ENCODE measurements at places on chromosomes 3 and 15.

DNA sequence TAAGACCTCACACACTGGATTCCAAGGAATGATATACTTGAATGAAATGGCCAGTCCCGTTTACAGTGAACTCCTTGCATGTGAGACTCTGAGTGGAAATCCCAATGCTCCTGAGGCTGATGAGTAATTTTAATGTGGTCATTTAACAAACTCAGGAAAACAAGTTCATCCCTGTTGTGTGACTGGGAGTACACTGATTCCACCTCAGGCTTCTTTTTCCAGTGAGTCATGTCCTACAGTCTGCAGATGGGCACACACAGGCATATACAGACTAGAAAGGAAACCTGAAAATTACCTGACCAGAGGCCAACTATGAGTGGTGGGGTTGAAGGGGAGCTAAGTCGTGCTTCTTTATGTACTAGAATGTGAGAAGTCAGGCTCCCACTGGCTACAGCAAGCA, 5.8 kb downstream of the SQOR start:
- peak; percentile 88 for DNase-seq

DNA sequence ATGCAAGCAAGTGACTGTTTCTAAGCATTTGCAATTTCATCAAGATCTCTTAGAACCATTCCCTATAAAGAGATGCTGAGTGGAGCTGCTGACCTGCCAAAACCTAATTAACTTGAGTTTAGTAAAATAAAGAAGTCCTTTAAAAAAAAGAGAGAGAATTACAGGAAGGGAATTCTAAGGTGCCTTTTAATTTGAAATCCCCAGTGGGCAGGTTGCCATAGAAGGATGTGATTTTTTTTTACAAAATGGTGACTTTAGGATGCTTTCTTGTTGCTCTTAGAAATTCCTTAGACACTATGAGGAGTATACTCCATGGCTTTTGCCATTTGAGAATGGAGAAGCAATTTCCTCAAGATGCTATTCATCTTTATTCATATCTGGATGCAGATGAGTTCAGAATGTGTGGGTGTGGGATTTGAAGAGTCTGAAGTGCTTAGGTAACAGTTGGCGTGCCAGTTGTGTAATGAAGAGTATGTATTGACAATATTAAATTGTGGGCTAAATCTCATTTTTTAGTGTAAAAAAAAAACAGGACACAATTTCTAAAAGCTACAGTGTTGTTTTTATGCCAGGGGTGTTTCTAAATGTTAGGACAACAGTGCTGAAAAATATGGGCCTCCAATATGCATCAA, 13.6 kb downstream of the LRRC3B start:
- no peak for DNase-seq

GRCh38 chr3:159857840-159858239, 130.8 kb upstream of the IL12A start:
- DNase-seq = no peak

DNA sequence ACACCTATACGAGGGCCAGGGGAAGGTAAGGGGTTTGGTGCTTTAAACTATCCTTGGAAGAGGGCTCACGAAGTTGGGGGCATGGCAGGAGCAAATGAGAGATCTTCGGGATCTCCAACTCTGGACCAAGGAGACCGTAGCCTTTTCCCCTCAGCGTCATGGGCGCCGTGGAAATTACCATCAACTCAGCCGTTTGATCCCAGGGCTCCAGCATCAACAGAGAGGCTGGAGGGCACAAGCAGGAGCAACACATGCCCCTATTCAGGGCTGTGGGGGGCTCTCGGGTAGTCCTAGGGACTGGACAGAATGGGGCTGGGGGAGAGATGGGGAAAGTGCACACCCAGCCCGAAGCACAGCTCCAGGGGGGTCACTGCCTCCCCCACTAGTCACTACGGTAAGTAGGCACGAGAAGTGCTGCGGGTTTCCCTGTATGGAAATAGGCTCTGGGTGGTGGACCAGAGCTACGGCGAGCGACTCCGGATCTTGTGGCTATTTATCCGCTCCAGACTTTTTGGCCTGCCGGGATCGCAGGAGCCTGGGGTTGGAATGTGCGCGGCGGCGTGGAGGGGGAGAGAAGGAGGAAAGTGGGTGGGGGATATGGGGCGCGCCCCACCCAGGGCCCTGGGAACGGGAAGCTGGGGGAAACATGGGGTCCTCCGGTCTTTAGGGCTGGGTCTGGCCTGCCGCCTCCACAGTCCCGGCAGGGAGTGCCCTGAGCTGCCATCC, 539 bp upstream of the LAMB2 start:
- peak; percentile 90 for DNase-seq

GRCh38 chr3:76624164-76624563, 415.7 kb upstream of the ROBO2 start:
- no peak for DNase-seq

GRCh38 chr15:78850941-78851755, 21.5 kb upstream of the MORF4L1 start:
- no peak for DNase-seq

DNA sequence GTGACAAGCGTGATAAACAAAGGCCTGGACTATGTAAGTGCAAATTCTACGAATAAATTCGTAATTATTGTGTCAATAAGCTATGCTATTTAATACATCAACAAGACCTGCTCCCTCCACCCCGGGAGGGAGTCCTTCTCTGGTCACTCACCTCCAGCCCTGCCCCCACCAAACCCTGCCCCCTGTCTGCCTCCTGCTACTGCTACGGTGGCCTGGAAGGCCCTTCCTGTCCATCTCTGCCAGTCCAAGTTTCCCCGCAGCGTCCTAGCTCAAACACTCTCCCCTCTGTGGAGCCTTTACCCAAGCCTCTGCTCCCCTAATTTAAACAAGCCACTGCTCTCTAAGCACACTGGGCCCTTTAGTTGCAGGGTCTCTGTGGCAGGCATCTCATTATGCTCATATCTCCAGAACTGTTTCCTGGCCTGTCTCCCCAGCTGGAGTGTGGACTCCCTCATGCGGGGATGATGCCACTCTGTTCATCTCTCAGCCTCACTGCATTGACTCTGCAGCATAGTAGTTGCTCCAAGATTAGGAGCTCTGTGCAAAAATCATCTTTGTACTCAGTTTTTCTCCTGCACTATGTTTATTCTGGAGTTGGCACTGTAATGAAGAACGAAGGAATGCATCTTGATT, 241.2 kb downstream of the NTRK3 start:
- DNase-seq = no peak

DNA sequence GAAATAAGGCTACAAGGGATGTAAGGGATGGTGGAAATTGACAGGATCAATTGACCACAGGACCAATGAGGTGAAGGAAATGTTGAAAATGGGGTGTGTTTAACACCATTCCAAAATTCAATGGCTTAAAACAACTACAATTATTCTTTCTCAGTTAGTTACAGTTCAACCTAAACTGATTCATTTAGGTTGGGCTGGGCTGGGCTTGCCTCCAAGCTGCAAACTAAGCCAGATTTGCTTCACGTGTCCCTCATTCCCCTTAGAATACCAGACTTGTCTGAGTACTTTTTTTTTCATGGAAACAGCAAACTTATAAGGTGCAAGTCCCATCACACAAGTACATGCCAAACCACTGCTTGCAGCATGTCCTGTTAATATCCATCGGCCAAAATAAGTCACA, 280.1 kb downstream of the NEK10 start:
- no peak for DNase-seq

DNA sequence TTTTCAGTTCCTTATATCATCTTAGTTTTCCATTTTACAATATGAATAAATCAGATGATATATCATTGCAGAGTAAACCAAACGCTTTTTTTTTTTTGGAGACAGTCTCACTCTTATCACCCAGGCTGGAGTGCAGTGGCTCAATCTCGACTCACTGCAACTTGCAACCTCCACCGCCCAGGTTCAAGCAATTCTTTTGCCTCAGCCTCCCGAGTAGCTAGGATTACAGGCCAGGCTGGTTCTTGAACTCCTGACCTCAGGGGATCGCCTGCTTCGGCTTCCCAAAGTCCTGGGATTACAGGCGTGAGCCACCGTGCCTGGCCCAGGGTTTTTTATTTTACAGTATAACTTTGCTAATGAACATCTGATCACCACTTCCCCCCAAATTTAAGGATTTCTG, 5.9 kb upstream of the EBLN2 start:
- DNase-seq = no peak

- no peak for DNase-seq
Observed at GRCh38 chr15:66772604-66773128, 70.6 kb downstream of the SMAD6 start.

GRCh38 chr3:174498638-174499037, 360.5 kb upstream of the NAALADL2 start:
- peak; percentile 42 for DNase-seq
